ENCODE measurements at places on chromosomes 5 and 9.

DNA sequence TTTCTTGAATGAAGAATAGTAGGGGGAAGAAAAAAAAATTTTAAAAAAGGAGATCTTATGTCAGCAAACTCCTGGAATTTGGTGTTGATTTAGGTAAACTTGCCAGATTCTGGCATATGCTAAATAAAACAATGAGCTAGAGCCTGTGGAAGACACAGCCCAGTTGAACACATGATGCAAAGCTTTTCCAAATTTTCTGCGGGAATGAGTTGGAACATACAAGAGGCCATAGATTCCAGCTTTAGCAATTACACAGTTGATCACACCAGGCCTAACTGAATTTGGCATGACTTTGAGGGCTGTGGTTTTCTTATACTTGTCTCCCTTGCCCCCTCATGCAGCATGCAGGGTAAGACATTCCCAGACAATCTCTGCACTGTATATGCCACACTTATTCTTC lies 297.0 kb downstream of the SH3GL2 start:
- no peak for DNase-seq

DNA sequence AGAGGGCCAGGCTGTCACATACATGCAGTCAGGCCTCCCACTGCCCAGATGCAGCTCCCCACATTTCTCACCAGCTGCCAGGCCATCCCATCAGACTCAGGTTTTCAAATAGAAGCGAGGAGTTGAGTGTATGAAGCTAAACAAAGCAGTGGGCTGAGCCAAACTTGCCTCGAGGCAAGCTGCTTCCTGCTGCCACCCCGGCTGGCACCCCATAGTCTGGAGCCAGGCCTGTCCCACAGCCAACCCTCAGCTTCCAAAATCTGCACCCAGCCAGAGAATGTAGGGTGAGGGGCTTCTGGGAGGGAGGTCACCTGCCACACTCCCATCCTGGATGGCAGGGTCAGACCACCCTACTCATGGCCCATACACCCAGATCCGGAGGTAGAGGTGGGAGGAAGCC lies 22.3 kb upstream of the ALDH1B1 start:
- DNase-seq: no peak

DNA sequence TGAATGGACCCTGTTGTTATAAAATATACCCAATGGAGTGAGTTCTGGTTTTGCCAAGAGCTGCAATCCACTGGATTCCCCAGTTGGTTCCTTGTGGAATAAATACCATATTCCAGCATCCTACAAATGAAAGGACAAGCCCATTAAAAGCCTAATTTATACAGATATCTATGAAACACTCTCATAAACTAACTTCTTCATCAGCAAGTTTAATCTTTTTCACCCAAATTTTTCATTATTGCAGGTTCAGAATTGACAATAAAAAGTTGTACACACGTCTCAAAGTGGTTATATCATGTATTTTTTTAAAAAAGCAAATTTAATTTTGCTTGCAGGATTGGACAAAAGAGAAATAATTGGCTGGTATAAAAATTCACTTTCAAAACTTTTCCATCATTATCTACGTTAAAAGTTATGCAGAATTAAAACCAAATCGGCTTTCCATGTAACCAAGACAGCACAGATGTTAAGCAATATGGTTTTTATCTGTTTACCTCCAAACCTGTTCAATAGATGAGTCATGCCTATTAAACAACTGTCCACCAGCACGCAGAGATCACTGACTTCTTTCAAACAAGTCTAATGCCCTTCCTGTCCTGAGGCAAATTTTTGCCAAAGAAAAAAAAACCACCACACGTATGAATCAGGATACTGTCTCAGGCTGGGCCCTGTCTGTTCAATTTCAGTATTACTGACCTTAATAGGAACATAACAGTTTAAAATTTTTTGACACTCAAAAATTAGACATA lies 42.5 kb downstream of the CEMIP2 start:
- DNase-seq: no peak

DNA sequence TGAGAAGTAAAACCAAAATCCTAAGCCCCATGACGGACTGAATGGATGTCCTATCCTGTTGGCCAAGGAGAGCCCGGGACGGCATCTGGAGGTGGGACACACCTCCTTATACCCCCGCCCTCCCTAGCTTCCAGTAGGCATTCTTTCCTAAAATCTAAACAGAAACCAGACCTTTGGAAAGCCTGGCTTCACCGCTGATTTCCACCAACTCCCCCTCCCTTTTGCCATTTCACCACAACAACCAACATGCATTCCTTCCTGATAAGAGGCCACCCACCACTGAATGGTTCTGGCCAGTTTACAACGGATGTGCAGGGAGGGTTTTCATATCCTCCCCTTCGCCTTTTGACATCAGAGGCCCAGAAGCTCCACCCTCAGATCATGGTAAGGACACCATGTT lies 9.2 kb upstream of the RARS1 start:
- DNase-seq: no peak

DNA sequence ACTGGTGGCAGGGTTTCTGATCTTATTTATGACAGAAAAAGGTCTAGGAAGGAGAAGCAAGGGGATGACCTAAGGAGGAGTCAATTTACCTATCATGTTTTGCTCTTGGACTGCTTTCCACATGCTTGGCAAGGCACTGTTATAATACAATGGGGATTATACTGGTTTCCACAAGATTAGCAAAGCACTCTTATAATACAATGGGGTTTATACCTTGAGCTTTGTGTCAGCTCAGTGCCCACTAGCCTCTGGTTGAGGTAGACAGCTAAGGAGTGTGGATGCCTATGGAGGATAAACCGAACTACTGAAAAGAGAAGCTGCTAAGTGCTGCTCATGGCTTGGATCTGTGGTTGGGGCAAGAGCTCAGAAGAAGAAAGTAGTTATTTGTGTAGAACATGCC lies 68.7 kb downstream of the MRPS27 start:
- no peak for DNase-seq

DNA sequence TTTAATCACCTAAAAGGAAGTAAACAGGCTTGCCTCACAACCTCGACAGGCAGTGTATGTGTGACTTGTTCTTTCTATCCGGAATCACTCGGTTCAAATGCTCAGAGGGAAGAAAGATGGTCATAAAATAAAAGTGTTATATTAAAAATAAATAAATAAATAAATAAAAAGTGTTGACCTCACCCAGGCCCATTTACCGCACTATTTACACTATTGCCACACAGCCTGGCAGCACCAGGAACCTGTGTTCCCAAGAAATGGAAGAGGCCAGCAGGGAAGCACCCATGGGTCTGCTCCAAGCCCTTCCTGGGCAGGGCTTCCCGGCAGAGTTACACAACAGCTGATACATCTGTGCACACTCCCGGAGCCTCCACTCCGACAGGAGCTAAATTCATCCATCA lies 127.9 kb downstream of the EFNA5 start:
- no peak for DNase-seq

DNA sequence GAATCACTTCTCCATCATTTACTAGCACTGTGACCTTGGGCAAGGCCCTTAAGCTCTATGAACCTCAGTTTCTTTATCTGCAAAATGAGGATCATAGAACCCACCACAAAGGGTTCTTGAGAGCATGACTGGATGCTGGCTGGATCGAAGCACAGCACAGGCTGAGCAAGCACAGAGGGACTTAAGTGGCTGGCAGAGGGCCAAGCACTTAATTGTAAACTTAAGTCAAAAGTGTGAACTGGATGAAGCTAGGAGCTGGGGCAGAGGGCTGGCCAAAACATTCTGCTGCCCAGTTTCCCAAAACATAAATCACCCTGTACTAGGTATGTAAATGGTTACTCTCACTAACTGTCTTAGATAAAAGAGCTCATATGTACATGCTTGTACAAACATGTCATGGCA lies 112.3 kb upstream of the WWC1 start:
- no peak for DNase-seq

- DNase-seq: no peak
These were observed 38.8 kb downstream of the PAEP start for GRCh38 chr9:135600296-135600817.

DNA sequence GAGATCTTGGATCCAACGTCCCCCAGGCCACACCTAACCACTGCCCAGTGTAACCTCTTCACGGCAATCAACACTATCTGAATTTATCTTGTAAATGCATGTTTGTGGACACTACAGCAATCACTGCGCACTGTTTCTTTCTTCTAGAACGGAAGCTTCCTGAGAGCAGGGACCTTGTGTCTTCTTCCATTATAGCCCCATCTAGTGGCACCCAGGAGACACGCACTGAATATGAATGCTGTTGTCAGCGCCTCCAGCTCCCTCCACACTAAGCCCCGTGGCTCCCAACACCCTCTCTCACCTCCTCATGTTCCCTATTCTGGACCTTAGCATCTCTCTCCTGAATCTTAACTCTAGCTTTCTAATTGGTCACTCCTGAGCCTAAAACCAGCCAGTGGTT lies 72.7 kb downstream of the SMIM23 start:
- no peak for DNase-seq

DNA sequence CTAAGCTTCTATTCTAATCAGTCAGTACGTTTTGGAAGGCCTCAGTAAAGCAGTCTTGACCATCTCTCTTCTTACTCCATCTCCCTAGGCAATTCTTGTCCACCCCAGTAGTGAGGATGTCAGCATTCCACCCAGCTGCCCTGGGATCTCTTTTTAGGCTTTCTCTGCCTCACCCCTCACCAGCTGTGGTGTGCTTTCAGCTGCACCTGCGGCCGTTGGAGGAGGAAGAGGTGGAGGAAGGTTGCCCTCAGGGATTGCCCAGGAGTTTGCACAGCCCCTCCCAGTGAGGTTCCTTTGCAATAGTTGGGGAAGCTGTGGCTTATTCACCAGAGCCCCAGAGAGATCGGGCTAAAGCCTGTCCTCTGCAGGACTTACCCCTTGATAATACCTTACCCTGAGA lies 615.8 kb downstream of the BNC2 start:
- DNase-seq: no peak

- no peak for DNase-seq
These were observed 121.5 kb downstream of the CAMK4 start for GRCh38 chr5:111345731-111346130.
